ENCODE measurements at places on chromosomes 5 and 9. TPM values are rescaled to one million over a fixed set of nuclear protein-coding genes. Genes with fewer than 3 reads are reported as not detected.

QRFP gene
- total RNA-seq, result not detected

- DNase-seq, result no peak
- H3K27ac ChIP-seq, result no peak overlapping the region
- no peak overlapping the region for H3K4me3 ChIP-seq
- H3K4me1 ChIP-seq, result no peaks in the 10 kb centered on the region
- peaks cover 11% of the 10 kb centered on the region for H3K27me3 ChIP-seq
- no peaks in the 10 kb centered on the region for H3K36me3 ChIP-seq
Measured at GRCh38 chr5:168809218-168809617, 230.1 kb upstream of the PANK3 start.

DNA sequence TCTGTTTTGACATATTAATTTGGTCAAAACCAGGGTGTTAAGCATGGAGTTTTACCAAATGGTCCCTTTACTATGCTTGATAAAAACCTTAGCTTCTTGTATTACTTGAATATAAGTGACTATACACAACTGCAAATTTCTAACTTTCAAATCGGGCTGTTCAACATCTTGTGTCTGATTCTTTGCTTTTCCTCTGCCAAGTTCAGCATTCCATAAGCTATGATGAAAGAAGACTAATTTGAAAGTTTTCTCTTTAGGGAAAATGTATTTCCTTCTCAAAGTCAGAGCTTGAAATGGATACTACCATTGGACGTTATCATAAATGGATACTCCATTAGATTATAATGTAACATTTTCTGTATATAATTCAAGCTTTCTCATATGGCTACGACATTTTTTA lies 792.9 kb downstream of the EFNA5 start:
- no peaks in the 10 kb centered on the region for H3K36me3 ChIP-seq
- H3K4me1 ChIP-seq, result no peaks in the 10 kb centered on the region
- no peak overlapping the region for H3K4me3 ChIP-seq
- no peaks in the 10 kb centered on the region for H3K27me3 ChIP-seq
- no peak overlapping the region for H3K27ac ChIP-seq
- no peak for DNase-seq

DNA sequence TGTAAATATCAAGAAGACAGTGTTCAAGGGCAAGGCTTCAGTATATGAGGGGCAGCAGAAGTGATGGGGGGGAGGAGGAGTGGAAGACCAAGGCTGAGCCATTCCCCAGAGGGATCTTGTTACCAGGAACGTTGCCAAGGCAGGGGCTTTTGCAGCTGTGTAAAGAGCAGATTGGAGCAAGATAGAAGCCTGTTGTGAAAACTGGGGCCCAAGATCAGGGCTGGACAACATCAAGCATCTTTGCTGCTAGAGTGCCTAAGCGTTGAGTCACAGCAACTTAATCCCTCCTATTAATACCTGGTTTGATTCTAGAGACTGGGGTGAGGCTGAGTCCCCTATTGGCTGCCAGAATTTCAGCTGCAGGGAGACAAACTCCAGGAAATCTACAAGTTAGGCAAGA lies 18.4 kb upstream of the ERCC6L2 start:
- H3K27ac ChIP-seq, result no peak overlapping the region
- H3K27me3 ChIP-seq, result no peaks in the 10 kb centered on the region
- H3K4me3 ChIP-seq, result no peak overlapping the region

ZFAND5 gene
- total RNA-seq, result 133 TPM

GRCh38 chr9:26675035-26675434 lies 217.6 kb downstream of the CAAP1 start:
- H3K4me3 ChIP-seq, result no peak overlapping the region
- H3K4me1 ChIP-seq, result no peaks in the 10 kb centered on the region
- no peak overlapping the region for H3K27ac ChIP-seq
- no peak for DNase-seq

CLTA gene
- 175 TPM for total RNA-seq

IL17B gene
- not detected for total RNA-seq

- peaks cover 2% of the 10 kb centered on the region for H3K27me3 ChIP-seq
- H3K27ac ChIP-seq, result no peak overlapping the region
Measured at GRCh38 chr5:168239325-168239724, 52.1 kb upstream of the WWC1 start.

- H3K36me3 ChIP-seq, result no peaks in the 10 kb centered on the region
- H3K27ac ChIP-seq, result no peak within 1 kb of the TSS
- DNase-seq, result no peak
- peaks cover 31% of the 10 kb centered on the region for H3K27me3 ChIP-seq
Measured at GRCh38 chr9:21239911-21240310, at the start of gene IFNA14. TSS of gene IFNA14 (minus strand) at chr9:21240005. CDS start at chr9:21239935, 70 bp downstream.

IFNE gene
- total RNA-seq, result not detected

GRCh38 chr5:168020542-168021294 lies 270.7 kb upstream of the WWC1 start:
- no peaks in the 10 kb centered on the region for H3K27me3 ChIP-seq
- H3K36me3 ChIP-seq, result no peaks in the 10 kb centered on the region
- no peak overlapping the region for H3K27ac ChIP-seq
- H3K4me3 ChIP-seq, result no peak overlapping the region
- no peak for DNase-seq

GRCh38 chr5:56873056-56873455 lies 36.3 kb upstream of the SETD9 start:
- peaks cover 57% of the 10 kb centered on the region for H3K36me3 ChIP-seq
- H3K4me1 ChIP-seq, result no peaks in the 10 kb centered on the region
- no peak overlapping the region for H3K4me3 ChIP-seq
- no peaks in the 10 kb centered on the region for H3K27me3 ChIP-seq
- H3K27ac ChIP-seq, result no peak overlapping the region
- DNase-seq, result no peak

DNA sequence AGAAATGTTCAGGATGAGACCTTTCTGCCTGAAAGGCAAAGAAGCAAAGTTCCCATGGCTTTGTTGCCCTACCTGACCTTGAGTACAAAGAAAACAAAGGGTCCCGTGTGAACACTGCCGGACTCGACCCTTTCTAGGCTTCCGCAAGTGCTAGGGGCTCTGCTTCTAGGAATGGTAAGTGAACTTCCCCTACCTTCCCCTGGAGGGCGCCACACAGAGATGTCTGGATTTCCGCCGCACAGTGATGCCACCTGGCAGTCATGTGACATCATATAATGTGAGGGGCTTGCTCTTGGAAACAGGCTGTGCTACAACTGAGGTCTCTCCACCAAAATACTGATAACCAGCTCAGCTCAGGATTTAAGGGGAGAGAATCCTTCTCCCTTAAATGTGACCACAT lies 56.6 kb downstream of the HSD17B3 start:
- H3K36me3 ChIP-seq, result no peaks in the 10 kb centered on the region
- DNase-seq, result no peak
- peaks cover 57% of the 10 kb centered on the region for H3K27me3 ChIP-seq
- H3K27ac ChIP-seq, result no peak overlapping the region

ANKRD20A1 gene
- total RNA-seq, result 1.9 TPM

DNA sequence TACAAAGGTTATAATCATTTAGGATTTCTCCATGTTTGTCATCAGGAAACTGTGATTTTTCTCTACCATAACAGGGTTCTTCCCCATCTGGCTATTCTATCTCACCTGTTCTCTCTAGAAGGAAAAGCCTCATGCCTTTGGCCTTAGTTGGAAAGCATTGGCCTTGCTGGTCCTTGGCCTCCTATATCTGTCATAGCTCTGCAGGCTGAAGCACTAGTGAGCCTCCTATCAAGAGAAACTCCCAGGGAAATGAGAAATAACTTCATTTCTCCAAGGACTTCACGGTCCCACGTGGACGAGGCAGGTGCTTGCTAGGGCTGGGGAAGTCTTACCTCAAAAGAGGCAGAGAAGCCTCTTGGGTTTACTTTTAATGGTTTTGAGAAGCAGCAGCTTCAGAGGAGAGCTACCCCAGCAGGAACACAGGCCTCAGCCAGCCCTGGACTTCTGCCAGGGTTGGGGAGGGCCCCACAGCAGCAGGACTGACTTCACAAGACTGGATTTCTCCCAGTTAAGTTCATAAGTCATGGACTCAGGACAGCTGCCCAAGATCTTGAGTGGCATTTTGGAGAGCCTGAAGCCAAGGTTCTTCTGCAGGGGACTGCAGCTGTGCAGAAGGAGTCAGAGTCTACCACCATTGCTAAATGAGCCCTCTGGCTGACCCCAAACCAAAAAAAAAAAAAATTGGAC lies 15.8 kb upstream of the PSAT1 start:
- H3K27ac ChIP-seq, result no peak overlapping the region
- no peak overlapping the region for H3K4me3 ChIP-seq
- no peak for DNase-seq
- H3K36me3 ChIP-seq, result no peaks in the 10 kb centered on the region

SERF1A gene
- 12.9 TPM for total RNA-seq

- no peak for DNase-seq
- H3K4me3 ChIP-seq, result no peak overlapping the region
- peaks cover 3% of the 10 kb centered on the region for H3K27me3 ChIP-seq
- H3K36me3 ChIP-seq, result no peaks in the 10 kb centered on the region
- no peaks in the 10 kb centered on the region for H3K4me1 ChIP-seq
- H3K27ac ChIP-seq, result no peak overlapping the region
Measured at GRCh38 chr5:90446961-90447360, 27.6 kb downstream of the MBLAC2 start.

DNA sequence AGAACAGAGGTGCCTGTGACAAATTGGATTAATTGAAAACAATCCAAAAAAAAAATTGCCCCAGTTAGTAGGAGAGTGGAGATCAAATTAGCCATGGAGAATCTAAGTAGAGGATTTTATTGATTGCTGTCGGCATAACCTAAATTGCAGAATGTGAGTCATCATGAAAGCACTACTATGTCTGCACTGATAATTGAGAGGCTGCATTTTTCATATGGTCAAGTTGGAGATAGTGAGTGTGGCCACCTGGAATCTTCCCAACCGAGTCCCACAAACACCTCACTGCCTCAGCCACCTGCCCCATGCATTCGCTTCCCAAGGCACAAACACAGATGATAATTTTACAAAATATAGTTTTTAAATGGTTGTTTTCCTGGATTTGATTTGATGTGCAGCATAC lies 123.7 kb downstream of the NTRK2 start:
- peaks cover 10% of the 10 kb centered on the region for H3K27me3 ChIP-seq
- no peak for DNase-seq
- H3K36me3 ChIP-seq, result no peaks in the 10 kb centered on the region

- no peaks in the 10 kb centered on the region for H3K4me1 ChIP-seq
- no peaks in the 10 kb centered on the region for H3K27me3 ChIP-seq
- DNase-seq, result no peak
- no peaks in the 10 kb centered on the region for H3K36me3 ChIP-seq
- no peak overlapping the region for H3K27ac ChIP-seq
Measured at GRCh38 chr5:124034083-124034700, 522.2 kb downstream of the CSNK1G3 start.

DNA sequence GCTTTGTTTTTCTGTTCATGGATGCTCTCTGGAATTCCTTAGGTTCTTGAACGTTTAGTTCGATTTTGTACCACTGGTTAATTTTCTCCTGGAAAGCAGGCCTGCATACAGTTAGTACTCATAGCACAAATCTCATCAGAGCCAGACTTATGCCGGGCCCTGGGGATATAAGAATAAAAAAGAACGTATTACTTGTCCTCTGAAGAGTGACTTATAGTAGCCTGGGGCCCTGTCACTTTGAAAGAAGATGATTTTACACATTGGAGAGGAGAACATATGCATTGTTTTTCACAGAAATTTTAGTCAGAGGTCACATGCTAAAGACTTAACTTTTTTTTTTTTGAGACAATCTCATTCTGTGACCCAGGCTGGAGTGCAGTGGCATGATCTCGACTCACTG lies 50.3 kb downstream of the ZNF462 start:
- DNase-seq, result no peak
- no peaks in the 10 kb centered on the region for H3K36me3 ChIP-seq
- no peaks in the 10 kb centered on the region for H3K4me1 ChIP-seq
- H3K27ac ChIP-seq, result no peak overlapping the region
- H3K4me3 ChIP-seq, result no peak overlapping the region
- no peaks in the 10 kb centered on the region for H3K27me3 ChIP-seq

DNA sequence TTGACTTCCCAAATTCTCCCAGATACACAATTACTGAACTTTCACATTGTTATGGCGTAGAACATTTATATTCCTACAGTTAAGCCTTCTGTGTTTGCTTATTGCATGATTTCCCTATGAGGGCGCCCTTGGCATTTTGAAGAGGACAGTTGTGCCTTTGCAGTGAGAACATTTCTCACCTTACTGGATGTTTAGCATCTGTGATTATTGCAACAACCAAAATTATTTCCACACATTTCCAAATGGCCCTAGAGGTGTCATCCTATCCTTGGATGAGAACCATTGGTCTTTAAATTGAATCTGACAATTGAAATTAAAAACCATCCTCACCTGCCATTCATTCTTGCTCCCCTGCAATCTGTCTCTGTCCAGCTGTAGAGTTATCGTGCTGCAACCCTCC lies 104.0 kb downstream of the MAMDC2 start:
- DNase-seq, result no peak
- H3K4me1 ChIP-seq, result no peaks in the 10 kb centered on the region
- no peak overlapping the region for H3K4me3 ChIP-seq
- no peaks in the 10 kb centered on the region for H3K36me3 ChIP-seq
- peaks cover 5% of the 10 kb centered on the region for H3K27me3 ChIP-seq
- no peak overlapping the region for H3K27ac ChIP-seq

SPATA31D4 gene
- total RNA-seq, result not detected

GRCh38 chr9:90616806-90617205 lies 25.8 kb downstream of the DIRAS2 start:
- no peaks in the 10 kb centered on the region for H3K4me1 ChIP-seq
- H3K27ac ChIP-seq, result no peak overlapping the region
- H3K4me3 ChIP-seq, result no peak overlapping the region

- peaks cover 76% of the 10 kb centered on the region for H3K4me1 ChIP-seq
- H3K4me3 ChIP-seq, result no peak overlapping the region
- H3K36me3 ChIP-seq, result peaks cover 3% of the 10 kb centered on the region
- no peaks in the 10 kb centered on the region for H3K27me3 ChIP-seq
- H3K27ac ChIP-seq, result peak overlapping the region; percentile 19
- no peak for DNase-seq
Measured at GRCh38 chr9:124212381-124213050, 45.2 kb upstream of the NEK6 start.

ANXA2R gene
- 0.88 TPM for total RNA-seq

DNA sequence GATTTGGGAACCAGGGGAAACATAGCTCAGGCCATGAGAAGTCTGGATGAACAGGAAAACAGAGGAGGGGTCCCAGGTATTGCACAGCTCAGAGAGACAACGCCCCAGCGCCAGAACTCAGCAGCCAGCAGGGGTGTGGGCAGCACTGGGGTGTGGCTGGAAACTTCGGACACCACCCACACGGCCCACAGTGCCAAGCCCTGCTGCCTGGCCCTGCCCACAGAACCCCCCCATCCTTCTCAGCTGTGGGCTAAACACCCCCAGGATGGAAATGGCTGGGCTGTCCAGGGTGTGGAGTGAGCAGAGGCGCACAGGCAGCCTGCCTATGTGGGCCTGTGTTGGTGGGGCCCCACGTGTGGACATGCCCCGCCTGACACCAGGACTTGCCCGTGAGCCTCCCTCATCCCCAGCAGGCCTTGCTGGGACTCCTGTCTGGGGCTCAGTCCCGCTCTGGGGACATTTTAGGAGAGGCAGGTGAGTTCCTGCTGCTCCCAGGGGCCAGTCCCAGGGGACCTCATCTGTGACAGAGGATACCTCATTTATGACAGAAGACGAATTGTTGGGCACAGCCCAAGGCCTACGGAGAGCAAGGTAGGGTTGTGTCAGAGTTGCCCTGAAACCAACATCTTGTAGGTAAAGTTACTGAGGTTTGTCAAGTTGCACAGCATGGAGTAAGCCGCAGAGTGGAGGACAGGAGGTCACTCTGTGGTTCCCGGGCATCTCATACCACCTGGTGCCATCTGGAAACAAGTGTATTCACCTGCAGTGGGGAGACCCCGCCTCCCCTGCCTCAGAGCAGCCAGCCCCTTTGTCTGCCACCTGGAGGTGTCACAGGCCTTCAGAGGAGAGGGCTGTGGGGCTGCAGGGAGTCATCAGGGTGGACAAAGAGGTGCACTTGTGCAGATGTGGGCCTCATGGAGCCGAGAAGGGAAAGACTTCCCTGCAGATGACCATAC lies 183.2 kb downstream of the AUH start:
- peaks cover 66% of the 10 kb centered on the region for H3K4me1 ChIP-seq
- H3K36me3 ChIP-seq, result peaks cover 4% of the 10 kb centered on the region
- no peak for DNase-seq
- H3K4me3 ChIP-seq, result no peak overlapping the region

Data from activated T-helper 1 cell treated with anti-CD3 and anti-CD28 coated beads, Interleukin-12 subunit alpha, Interleukin-12 subunit beta, Interleukin-2, Interleukin-4 antibody, amounts not matched to agents 30 ng/mL and 10 ng/mL and 1 ng/mL, durations not matched to agents 14 hours and 24 hours and 36 hours (primary cell).